Activated T-cell treated with anti-CD3 and anti-CD28 coated beads, Interleukin-2, amount 50 U/mL, for 48 hours (primary cell): ENCODE measurements at places on chromosomes 7 and 10.

DNA sequence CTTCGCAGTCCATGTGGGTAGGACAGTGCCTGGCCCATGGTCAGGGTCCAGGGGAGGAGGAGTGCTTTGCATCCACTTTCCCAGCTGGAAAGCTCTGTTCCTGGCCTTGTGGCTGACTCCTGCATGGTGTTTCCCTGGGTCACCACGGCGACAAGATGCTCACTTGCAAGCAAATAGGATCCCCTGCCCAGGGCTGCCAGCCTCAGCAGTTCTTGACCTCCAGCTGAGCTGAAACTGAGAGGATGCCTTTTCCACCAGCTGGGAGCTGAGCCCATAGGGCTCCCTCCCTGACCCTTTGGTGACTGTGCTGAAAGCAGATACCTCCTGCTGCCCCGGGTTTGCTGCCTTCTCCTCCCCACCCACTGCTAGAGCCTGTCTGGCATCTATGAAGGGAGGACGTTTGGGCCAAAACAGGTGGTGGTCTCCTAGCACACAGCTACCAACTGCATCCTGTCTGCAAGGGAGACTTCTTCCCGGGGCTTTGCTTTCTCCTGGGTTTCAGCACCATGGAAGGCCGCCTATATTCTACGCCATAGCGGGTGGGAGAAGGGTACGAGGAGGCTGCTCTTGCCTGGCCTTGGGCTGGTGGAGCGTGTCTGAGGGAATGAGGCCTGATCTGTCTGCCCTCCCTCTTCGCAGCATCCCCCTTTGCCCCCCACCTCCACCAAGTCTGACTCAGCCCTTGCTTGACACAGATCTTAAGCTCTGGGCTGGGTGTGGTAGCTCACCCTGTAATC is 34.4 kb downstream of the UBTD1 start:
- no peak for DNase-seq

GRCh38 chr10:58512491-58513187 is at the start of gene BICC1:
TSS of gene BICC1 (plus strand) at chr10:58512872. CDS start at chr10:58513144, 272 bp downstream.
- DNase-seq: peak; percentile 32

- DNase-seq: no peak
Observed at GRCh38 chr10:115856580-115856979, 416.4 kb downstream of the GFRA1 start.

DNA sequence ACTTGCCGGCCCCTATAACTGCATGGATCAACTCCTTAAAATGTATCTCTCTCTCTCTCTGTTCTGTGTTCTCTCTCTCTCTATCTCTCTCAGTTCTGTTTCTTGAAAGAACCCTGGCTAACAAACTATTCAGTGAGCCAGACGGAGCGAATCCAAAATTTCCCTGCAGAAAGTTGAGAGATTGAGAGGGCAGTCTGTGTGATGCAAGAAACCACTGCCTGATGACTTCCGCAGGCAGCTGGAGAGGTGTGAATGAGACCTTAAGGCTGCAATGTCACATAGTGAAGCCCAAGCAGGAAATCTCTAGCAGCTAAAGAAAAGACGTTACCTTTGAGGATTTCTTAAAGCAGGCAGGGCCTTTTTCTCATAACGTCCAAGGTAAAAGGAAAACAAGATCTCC is 17.3 kb downstream of the FAM107B start:
- no peak for DNase-seq

DNA sequence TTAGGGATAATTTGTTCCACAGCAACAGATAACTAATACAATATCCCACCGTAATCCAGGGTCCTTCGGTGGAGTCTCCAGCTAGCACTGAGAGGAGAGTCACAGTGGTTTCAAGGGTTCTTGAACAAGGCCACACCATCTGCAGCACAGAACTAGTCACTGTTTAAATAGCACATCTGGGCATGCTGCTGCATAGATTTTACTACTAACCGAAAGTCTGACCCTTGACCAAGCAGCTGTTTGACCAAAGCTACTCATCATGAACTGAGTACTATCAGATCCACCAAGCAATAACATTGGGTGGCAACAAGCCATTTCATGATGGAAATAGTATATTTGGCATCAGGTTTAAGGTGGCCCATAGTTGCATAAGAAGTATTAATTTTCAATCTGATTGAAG is 53.2 kb downstream of the ANKMY2 start:
- no peak for DNase-seq

DNA sequence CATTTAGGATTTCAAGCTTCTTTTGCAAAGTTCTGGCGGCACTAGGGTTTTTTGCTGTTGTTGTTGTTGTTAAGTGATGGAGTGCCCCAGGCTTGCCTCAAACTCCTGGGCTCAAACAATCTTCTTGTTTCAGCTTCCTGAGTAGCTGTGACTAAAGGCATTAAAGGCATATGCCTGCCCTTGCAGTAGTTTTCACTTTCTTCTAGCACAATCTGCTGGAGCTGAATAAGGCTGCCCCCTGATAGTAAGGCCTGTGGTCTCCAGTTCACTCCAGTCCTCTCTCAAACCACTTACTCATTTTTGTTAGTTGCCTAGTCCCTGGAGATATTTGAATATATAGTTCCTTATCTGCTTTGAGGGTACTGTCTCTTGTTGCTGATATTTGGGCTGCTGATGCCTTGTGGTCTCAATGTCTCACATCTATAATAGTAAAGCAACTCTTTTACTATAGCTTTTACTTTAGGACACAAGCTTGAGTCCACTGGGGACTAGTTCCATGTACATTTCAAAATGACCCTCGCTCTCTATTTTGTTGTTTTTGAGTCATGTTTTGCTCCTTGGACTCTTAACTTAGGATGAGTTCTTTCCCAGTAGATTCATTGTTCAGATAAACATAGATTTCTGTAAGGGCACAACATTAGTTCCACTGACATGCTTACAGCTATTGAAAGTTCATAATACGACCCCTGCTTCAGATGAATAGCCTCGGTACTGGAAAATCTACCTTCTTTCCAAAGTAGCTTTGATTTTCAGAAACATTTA is 25.5 kb downstream of the PHF14 start:
- DNase-seq: no peak

DNA sequence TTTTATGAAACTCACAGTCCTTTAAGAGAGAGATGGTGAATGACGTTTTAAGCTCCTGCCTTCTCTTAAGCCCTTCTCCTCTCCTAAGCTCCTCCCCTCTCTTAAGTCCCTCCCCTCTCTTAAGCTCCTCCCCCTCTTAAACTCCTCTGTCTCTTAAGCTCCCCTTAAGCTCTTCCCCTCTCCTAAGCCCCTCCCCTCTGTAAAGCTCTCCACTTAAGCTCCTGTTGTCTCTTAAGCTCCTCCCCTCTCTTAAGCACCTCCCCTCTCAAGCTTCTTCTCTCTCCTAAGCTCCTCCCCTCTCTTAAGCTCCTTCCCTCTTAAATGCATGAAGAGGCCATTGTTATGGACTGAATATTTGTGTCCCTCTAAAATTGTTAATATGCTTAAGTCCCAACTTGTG is 1180.6 kb upstream of the AUTS2 start:
- DNase-seq: no peak

DNA sequence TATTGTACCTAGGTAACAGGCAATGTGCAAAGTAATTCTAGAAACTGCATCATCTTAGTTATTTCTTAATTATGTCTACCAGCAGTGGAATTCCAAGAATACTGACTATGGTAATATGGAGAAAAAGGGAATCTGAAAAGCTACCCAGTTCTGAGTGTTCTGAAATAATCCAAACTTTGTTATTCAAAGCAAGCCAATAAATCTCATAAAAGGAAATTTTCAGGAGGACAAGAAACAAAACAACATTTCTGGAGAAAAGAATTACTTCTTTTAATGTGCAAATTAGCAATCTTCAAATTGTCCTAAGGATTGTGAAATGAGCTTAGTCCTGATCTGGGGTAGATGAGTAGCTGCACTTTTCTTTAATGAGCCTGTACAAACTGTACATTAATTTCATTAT is 88.8 kb downstream of the MYO3A start:
- no peak for DNase-seq

- no peak for DNase-seq
Observed at GRCh38 chr7:92997152-92997551, 120.6 kb downstream of the SAMD9 start.

GRCh38 chr10:6154566-6154965 is 48.2 kb upstream of the PFKFB3 start:
- DNase-seq: no peak

DNA sequence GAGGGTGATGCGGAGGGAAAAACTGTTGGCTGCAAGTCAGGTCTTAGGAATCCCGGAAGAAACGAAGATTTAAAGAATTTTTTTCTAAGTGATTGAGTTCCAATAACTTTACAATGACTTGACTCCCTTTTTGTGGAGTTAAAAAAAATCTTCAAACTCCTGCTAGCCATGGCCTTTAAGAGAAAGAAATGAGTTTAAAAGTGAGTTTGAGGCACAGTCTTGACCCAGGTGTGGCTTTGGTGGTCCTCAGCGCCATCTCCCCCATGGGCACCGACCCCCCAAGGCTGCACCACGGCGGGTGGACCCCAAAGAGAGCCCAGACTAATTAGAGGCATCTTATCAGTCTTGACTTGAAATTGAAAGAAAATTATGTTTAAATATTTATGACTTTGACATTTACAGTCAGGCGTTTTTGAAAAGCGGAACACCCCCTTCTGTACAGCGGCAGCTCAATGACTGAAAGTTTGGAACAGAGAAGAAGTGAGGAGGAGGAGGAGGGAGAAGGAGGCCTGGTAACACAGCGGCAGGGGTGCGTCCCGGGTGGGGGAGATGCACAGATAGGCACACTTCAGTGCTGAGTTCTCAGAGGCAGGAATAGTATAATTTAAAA is 349.6 kb downstream of the DNAJB6 start:
- DNase-seq: no peak

- DNase-seq: no peak
Observed at GRCh38 chr10:128780156-128780761, 654.0 kb upstream of the MKI67 start.

DNA sequence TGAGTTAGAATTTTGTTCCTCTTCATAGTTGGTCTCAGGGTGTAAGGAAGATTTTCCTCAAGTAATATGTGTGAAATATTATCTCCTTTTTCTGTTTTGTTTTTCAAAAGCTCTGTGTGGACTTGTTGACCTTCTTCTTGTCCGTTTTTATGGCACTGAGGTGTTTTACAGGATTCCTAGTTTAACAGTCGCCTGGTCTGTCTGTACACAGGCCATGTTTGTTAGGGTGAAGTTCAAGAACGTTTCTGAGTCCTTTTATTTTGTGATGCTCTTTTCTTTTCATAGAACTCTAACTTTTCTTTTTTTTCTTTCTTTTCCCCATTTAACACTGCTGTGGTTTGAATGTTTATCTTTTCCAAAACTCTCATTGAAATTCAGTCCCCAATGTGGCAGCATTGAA is 18.5 kb downstream of the TACC2 start:
- DNase-seq: no peak

GRCh38 chr10:74096777-74097176 is 53.9 kb downstream of the AP3M1 start:
- DNase-seq: no peak

DNA sequence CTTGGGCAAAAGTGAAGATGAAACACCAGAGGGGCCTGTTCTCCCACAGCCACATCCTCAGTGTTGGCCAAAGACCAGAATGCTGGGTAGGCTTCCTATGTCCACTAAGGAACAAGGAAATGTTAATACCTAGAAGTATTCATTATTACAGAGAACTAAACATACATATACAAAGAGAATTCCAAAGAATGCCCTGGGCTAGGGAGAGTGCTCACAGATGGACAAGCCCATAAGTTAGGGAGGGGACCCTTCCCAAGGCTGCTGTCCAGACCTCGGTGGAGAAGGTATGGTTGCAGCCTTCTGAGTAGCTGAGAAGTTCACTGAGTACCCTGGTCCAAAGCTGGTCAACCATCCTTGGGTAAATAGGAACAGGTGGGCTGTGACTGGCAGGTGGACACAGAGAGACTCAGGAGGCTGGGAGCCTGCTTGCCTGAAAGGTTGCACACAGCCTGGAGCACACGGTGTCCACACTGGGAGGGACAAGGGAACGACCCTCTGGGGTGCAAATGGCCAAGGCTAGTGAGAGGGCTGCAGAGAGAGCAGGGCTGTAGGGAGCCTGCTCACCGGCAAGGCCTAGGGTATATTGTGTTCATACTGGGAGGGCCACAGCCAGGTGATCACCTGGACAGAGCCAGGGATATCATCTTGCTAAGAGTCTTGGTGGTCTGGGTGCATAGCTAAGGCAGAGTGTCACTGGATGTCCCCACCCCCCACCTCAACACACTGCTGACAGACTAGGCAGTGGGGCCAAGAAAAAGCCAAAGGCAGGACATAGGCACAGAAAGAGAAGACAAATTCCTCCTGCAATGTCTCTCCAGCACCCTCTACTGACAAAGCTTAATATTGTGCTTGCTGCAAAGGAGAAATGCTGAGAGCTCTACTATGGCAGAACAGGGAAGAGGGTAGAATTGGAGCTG is 40.3 kb downstream of the CPVL start:
- DNase-seq: peak; percentile 26

- no peak for DNase-seq
Observed at GRCh38 chr10:70330671-70331070, 46.9 kb upstream of the NPFFR1 start.

GRCh38 chr7:15723841-15724240 is 37.4 kb upstream of the MEOX2 start:
- DNase-seq: no peak

DNA sequence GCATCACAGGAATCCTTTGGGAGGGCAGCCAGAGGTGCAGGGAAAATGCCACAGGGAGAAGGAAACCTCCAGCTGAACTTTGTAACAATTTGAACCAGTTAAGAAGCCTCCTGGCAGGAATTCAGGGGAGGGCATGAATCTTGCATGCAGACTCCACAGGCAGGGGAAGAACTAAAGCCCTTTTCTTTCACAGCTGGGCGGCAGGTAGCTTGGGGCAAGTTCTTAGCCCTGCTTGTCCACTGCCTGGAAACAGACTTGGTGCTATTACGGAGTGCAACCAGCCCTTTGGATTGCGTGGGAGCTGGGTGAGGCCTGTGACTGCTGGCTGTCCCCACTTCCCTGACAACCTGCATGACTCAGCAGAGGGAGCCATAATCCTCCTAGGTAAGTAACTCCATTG is 51.7 kb upstream of the ADAM12 start:
- no peak for DNase-seq

DNA sequence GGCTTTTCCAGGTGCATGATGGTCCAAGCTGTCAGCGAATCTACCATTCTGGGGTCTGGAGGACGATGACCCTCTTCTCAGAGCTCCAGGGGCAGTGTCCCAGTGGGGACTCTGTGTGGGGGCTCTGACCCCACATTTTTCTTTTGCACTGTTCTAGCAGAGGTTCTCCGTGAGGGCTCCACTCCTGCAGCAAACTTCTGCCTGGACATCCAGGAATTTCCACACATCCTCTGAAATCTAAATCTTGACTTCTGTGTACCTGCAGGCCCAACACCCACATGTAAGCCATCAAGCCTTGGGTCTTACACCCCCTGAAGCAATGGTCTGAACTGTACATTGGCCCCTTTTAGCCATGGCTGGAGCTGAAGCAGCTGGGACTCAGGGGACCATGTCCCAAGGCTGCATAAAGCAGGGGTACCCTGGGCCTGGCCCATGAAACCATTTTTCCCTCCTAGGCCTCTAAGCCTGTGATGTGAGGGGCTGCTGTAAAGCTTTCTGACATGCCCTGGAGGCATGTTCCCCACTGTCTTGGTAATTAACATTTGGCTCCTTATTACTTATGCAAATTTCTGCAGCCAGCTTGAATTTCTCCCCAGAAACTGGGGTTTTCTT is 86.9 kb downstream of the ZNF783 start:
- no peak for DNase-seq

GRCh38 chr10:13971601-13972475 is 358.9 kb downstream of the FRMD4A start:
- no peak for DNase-seq
